ENCODE measurements at places on chromosomes 2 and 18.

DNA sequence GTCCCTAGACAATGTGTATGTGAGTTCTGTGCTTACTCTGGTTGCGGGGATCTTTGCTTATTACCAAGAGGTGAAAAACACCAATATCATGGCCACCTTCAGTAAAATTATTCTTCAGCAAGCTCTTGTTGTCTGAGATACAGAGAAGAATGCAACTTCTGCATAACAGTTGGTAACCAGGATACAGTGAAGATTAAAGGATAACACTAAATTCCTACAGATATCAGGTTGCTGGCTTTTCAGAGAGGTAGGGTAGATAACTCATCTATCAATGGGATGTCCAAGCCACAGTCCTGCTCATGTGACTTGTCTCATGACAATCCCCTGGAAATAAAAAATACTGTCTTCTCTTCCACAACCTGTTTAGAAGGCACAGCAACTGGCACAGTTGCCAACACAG, 308.5 kb downstream of the TNS1 start:
- peak overlapping the region; percentile 80 for H3K27ac ChIP-seq
- no peak for DNase-seq
- H3K4me3 ChIP-seq = no peak overlapping the region
- H3K27me3 ChIP-seq = no peaks in the 10 kb centered on the region

DNA sequence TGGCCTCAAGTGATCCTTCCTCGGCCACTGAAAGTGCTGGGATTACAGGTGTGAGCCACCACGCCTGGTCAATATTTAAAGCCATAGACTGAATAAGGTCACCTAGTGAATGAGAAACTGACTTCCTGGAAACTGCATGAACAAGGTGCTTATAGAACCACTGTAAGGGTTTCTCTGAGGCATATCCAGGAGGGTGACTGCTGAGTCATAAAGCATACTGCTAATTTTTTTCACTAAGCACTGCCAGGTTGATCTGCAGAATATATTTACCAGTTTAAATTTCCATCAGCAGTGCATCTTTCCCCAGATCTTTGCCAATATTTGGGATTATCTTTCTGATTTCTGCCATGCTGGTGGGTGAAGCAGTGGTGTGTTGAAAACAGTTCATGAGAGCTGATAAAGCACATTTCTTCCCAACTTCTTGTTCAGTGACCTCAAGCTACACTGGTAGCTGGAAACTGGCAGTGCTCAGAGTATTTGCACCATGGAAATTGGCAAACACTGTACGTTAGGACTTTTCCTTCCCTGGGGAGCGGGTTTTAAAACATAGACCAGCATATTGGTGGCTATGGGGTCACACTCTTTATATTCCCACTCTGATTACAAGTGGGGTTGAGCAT, 4.2 kb upstream of the CLIP4 start:
- peaks cover 12% of the 10 kb centered on the region for H3K4me1 ChIP-seq
- H3K4me3 ChIP-seq = no peak overlapping the region
- no peak for DNase-seq
- no peaks in the 10 kb centered on the region for H3K36me3 ChIP-seq
- H3K27ac ChIP-seq = no peak overlapping the region
- H3K27me3 ChIP-seq = no peaks in the 10 kb centered on the region

DNA sequence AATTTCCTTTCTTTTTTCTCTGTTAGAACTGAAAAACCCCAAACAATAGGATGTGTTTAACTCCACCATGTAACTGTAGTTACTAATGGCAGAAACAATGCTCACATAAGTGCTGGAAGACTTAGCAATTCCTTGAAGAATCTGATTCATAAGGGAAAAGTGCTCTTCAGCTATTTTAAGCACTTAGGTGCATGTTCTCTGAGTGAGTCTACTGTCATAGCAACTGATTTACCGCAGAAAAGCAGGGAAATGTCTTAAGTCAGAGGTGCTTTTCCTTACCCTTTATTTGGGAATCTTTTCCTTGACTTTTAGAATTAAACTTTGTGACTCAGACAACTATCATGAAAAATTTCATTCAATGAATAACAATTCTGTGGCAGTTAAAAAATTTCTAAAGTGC, 65.4 kb upstream of the NABP1 start:
- H3K27ac ChIP-seq = no peak overlapping the region
- H3K4me1 ChIP-seq = no peaks in the 10 kb centered on the region
- no peaks in the 10 kb centered on the region for H3K27me3 ChIP-seq
- no peaks in the 10 kb centered on the region for H3K36me3 ChIP-seq

- H3K27ac ChIP-seq = no peak overlapping the region
- no peaks in the 10 kb centered on the region for H3K27me3 ChIP-seq
- no peaks in the 10 kb centered on the region for H3K36me3 ChIP-seq
Measured at GRCh38 chr2:201882353-201883090, 76.2 kb downstream of the CDK15 start.

GRCh38 chr2:1590596-1591460, 153.5 kb downstream of the PXDN start:
- H3K36me3 ChIP-seq = no peaks in the 10 kb centered on the region
- H3K4me3 ChIP-seq = no peak overlapping the region
- H3K4me1 ChIP-seq = peaks cover 30% of the 10 kb centered on the region
- DNase-seq = no peak
- no peak overlapping the region for H3K27ac ChIP-seq
- no peaks in the 10 kb centered on the region for H3K27me3 ChIP-seq

DNA sequence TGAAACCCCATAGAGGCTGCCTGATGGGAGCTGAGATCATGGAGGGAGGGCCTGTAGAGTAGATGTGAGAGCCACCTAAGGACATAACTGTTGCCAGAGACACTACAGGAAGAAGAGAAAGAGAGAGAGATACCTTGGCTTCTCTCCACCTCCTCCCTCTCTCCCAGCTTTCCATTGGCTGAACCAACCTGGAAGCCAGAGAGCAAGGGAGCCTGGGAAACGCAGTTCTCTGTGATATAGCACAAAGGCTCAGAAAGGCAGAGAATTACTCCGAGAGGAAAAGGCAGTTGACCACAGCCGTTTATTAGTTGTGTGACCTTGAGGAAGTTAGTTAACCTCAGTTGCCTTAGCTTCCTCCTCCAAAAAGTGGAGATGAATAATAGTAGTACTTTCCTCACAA, 37.7 kb upstream of the MAT2A start:
- no peaks in the 10 kb centered on the region for H3K27me3 ChIP-seq
- H3K36me3 ChIP-seq = no peaks in the 10 kb centered on the region
- DNase-seq = no peak
- H3K4me3 ChIP-seq = no peak overlapping the region

DNA sequence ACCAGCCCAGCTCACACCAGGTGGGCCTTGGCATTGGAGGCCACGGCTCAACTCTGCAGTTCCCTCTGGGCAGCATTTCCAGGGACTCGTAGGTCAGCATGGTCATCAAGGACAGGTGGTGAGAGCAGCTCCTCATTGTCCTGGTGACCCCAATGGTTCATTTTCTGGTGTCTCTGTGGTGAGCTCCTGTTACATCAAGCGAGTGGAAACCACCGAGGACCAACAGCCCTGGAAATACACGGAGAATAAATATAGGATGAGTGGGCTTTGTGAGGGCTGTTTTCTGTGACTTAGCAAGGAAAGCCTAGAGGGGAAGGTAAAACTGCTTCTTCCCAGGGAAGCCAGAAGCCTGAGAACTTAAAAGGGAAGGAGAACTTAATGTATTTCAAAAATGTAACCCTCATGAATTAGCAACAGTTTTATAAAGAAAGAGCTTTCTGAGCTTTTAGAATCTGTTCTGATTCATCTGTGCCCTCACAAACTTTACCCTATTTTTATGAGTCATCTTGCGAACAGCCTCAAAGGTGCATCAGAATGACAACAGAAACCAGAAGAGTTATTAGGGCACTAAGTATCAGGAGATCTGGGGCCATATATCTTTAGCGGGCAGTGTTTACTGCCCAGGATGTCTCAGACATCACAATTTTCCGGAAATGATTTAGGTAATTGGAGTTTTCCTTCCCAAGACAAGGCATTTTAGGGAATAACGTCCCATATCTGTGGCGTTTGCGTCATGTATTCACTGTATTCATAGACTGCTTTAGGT, 18.7 kb downstream of the C2orf92 start:
- no peak for DNase-seq
- H3K27ac ChIP-seq = no peak overlapping the region
- no peaks in the 10 kb centered on the region for H3K36me3 ChIP-seq
- no peak overlapping the region for H3K4me3 ChIP-seq
- no peaks in the 10 kb centered on the region for H3K27me3 ChIP-seq

DNA sequence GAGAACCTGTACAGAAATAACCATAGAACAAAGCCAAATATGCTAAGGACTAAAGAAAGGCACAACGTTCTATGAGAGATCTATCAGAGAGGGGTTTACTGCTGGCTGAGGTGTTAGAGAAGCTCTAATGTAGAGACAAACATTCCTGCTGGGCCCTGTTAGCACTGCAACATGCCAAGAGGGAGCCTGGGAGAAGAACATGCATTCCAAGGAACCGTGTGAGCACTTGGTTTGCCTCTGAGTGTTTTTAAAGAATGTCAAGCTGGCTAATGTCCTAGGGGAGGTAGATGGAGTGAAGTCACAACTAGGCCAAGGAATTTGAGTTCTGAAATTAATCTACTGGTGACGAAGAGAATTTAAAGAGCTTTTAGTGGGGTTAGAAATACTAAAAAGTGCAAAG, 384.3 kb upstream of the LYPD1 start:
- DNase-seq = no peak
- H3K36me3 ChIP-seq = no peaks in the 10 kb centered on the region
- H3K27ac ChIP-seq = no peak overlapping the region

DNA sequence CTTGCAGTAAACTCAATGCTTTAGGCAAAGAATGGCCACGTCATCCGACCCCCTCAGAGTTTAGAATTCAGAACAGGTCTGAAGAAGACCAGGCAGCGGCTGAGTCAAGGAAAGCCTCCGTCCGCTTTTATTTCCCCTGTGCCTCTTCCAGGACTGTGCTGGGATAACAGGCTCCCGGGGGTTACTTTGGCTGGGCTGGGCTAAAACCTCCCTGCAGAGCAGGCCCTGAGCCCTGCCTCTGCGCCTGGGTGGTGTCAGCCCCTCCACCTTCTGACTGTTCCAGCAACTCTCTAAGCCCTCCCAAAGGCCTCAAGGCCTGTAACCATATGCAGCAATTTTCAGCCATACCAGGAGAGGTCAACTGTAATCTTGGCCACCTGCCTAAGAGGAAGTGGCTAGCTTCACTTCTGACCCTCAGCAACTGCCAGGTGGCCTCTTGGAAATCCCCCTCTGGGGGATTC, 166.5 kb downstream of the RPIA start:
- no peaks in the 10 kb centered on the region for H3K27me3 ChIP-seq
- no peaks in the 10 kb centered on the region for H3K4me1 ChIP-seq
- no peak for DNase-seq
- no peak overlapping the region for H3K27ac ChIP-seq
- no peaks in the 10 kb centered on the region for H3K36me3 ChIP-seq

DNA sequence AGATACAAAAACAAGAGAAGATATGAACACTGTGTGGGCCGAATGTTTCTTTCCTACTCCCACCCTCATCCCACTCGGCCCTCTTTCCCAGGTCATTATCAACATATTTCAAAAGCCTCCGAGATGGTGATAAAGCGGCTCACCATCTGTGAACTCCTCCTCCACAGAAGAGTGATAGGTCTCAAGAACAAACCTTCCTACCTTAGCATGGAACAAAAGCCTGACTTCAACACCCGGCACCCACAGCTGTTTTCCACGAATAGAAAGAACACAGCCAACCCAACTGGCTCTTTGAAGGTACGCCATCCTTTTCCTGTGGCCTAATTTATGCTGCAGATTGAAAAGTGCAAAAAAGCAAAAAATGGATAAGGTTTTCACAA, 28.8 kb downstream of the BCL2 start:
- peaks cover 36% of the 10 kb centered on the region for H3K4me1 ChIP-seq
- H3K27me3 ChIP-seq = no peaks in the 10 kb centered on the region
- no peak overlapping the region for H3K4me3 ChIP-seq
- H3K27ac ChIP-seq = no peak overlapping the region

GRCh38 chr2:229553091-229553490, 161.3 kb downstream of the DNER start:
- H3K4me1 ChIP-seq = no peaks in the 10 kb centered on the region
- H3K4me3 ChIP-seq = no peak overlapping the region
- DNase-seq = no peak
- H3K36me3 ChIP-seq = no peaks in the 10 kb centered on the region
- H3K27ac ChIP-seq = no peak overlapping the region
- no peaks in the 10 kb centered on the region for H3K27me3 ChIP-seq

GRCh38 chr2:172299741-172300140, 127.6 kb upstream of the ITGA6 start:
- H3K27ac ChIP-seq = no peak overlapping the region
- DNase-seq = no peak
- H3K27me3 ChIP-seq = no peaks in the 10 kb centered on the region
- no peaks in the 10 kb centered on the region for H3K4me1 ChIP-seq
- H3K4me3 ChIP-seq = no peak overlapping the region

- peak; percentile 83 for DNase-seq
- no peaks in the 10 kb centered on the region for H3K27me3 ChIP-seq
- peaks cover 15% of the 10 kb centered on the region for H3K4me1 ChIP-seq
- H3K27ac ChIP-seq = peak overlapping the region; percentile 71
- H3K4me3 ChIP-seq = no peak overlapping the region
Measured at GRCh38 chr2:237456200-237456843, 30.7 kb upstream of the MLPH start.

DNA sequence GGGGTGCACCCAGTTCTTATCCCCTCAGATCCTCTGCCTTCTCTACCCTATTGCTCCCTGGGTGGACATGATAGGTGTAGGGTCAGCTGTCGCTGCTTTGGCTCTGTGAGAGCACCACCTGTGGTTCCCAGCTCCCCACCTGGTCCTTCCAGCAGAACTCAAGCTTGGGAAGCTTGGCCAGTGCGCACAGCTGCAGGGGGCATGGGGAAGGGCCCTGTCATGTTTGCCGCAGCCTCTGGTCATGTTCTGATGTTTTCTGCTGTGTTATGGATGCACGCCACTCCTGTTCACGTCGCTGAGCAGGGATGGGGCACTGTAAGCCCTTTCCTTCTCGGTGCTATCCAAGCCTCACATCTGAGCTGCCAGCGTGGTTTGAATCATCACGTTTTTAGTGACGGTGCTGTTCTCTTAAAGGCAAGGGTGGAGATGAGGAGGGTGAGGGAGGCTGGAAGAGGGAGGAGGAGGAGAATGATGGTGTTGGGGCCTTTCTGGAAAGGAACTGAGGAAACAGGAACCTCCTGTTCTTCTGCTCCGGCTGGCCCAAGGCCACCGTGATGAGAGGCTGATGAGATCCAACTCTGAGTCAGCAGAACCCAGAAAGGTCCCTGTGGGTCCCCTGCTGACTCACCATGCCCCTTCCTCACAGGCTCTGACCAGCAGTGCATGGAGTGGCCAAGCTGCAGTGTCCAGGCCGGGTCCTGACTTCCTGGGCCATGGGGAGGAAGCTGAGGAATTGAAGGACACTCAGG, 78.0 kb downstream of the LIPG start:
- H3K27me3 ChIP-seq = no peaks in the 10 kb centered on the region
- H3K4me1 ChIP-seq = no peaks in the 10 kb centered on the region
- DNase-seq = no peak
- H3K36me3 ChIP-seq = no peaks in the 10 kb centered on the region

- H3K27ac ChIP-seq = no peak overlapping the region
- H3K4me1 ChIP-seq = peaks cover 5% of the 10 kb centered on the region
- no peaks in the 10 kb centered on the region for H3K27me3 ChIP-seq
- no peak for DNase-seq
- no peak overlapping the region for H3K4me3 ChIP-seq
Measured at GRCh38 chr2:9805435-9806297, 37.6 kb upstream of the TAF1B start.

GRCh38 chr2:21970971-21971370, 847.2 kb downstream of the TDRD15 start:
- DNase-seq = no peak
- no peaks in the 10 kb centered on the region for H3K27me3 ChIP-seq
- H3K27ac ChIP-seq = no peak overlapping the region
- no peaks in the 10 kb centered on the region for H3K4me1 ChIP-seq
- no peaks in the 10 kb centered on the region for H3K36me3 ChIP-seq
- H3K4me3 ChIP-seq = no peak overlapping the region
